ENCODE measurements at places on chromosomes 3 and 15.

DNA sequence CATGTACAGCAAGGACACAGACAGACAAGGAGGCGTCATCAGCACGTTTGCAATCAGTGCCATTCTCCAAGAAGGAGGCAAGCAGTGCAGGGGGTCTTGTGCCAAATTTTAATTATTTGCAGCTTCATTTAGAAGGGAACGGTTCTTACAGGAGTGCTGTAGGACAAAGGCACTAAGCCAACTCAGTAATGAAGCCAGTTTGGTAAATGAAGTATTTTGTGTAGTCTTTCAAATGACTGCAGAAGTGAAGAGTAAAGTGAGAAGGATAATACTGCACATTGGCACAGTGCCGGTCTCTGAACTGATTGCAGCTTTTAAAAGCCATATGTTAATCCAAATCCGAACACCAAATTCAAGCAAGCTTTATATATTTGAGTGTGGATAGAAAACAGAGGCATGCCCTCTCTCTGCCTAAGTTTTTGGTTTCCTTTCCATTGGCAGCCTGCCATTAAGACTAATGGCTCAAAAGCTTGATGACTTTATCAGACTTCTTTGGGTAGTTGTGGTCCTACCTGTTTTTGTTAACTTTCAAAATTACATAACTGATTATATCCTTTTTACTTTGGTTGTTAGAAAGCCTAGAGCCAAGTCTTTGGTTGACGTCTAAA, 101.3 kb downstream of the SENP2 start:
- H3K36me3 ChIP-seq, result peaks cover 70% of the 10 kb centered on the region
- H3K27me3 ChIP-seq, result no peaks in the 10 kb centered on the region
- no peak for DNase-seq
- H3K4me3 ChIP-seq, result no peak overlapping the region
- H3K4me1 ChIP-seq, result peaks cover 20% of the 10 kb centered on the region

- no peak overlapping the region for H3K4me3 ChIP-seq
- H3K27ac ChIP-seq, result no peak overlapping the region
- peaks cover 52% of the 10 kb centered on the region for H3K4me1 ChIP-seq
- H3K36me3 ChIP-seq, result no peaks in the 10 kb centered on the region
- no peak for DNase-seq
- no peaks in the 10 kb centered on the region for H3K27me3 ChIP-seq
Measured at GRCh38 chr3:195207731-195208130, 63.2 kb downstream of the XXYLT1 start.

DNA sequence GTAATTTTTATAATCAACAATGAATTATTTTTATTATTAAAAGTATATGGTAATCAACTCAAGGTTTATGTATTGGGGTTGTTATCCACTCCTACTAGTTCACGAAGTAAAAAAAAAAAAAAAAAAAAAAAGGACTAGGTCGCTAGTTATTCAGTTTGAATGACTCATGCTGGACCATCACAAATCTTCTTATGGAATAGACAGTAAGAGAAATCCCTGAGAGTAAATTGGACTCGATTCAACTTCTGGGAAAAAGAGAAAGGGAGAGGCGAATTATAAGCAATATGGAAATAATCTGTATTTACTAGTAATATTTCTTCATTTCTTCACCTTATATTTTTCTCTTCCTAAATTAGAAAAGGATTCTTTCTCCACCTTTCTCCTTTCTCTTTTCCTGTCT, 2.0 kb downstream of the MYEF2 start:
- no peak for DNase-seq
- H3K4me3 ChIP-seq, result no peak overlapping the region
- H3K4me1 ChIP-seq, result 0 out of 2 replicates have a peak, but pooled peaks cover 4% of the 10 kb centered on the region
- peaks cover 7% of the 10 kb centered on the region for H3K27me3 ChIP-seq

GRCh38 chr3:7368597-7368996, 507.7 kb downstream of the GRM7 start:
- no peak overlapping the region for H3K27ac ChIP-seq
- H3K4me3 ChIP-seq, result no peak overlapping the region
- no peaks in the 10 kb centered on the region for H3K4me1 ChIP-seq
- H3K27me3 ChIP-seq, result no peaks in the 10 kb centered on the region

DNA sequence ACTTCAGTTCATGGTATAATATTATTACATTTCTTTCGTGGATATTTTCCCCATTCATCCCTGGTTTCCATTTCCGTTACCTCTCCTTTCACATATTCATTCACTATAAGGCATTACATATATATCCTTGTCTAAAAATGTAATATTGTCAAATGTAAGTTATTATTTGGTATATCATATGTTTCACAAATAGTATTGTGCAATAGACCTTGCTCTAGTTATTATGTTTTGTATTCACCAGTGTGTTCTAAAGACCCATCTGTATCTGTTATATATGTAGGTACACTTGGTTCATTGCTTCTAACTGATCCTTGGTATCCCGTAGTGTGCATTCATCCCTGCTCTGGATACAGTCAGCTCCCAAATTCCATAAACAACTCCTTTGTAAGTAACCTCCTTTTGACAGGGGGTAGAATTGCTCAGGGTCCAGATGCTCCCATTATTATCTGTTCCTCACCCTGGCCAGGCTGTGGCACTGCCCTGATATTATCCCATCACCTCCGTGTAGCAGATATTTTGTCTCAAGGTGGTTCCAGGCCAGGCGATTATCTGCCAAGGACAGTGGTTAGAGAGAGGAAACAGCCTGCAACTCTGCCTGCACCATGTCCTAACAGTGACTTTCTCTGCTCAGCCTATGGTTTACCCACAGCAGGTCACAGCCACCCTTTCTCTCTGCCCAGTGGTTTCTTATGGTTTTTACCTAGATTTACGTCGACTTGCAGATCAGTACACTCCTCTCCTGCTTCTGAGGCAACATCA, 29.2 kb downstream of the PAQR9 start:
- no peak overlapping the region for H3K27ac ChIP-seq
- no peak for DNase-seq
- no peaks in the 10 kb centered on the region for H3K36me3 ChIP-seq
- H3K27me3 ChIP-seq, result 0 out of 2 replicates have a peak, but pooled peaks cover 3% of the 10 kb centered on the region

GRCh38 chr3:29754346-29754745, 473.5 kb downstream of the RBMS3 start:
- no peak overlapping the region for H3K27ac ChIP-seq
- H3K36me3 ChIP-seq, result no peaks in the 10 kb centered on the region
- no peak for DNase-seq
- peaks cover 29% of the 10 kb centered on the region for H3K4me1 ChIP-seq
- no peaks in the 10 kb centered on the region for H3K27me3 ChIP-seq
- H3K4me3 ChIP-seq, result no peak overlapping the region

GRCh38 chr3:189512039-189512438, 119.2 kb upstream of the TP63 start:
- H3K27me3 ChIP-seq, result no peaks in the 10 kb centered on the region
- H3K4me1 ChIP-seq, result no peaks in the 10 kb centered on the region
- no peaks in the 10 kb centered on the region for H3K36me3 ChIP-seq
- no peak overlapping the region for H3K27ac ChIP-seq

- no peaks in the 10 kb centered on the region for H3K27me3 ChIP-seq
- H3K4me1 ChIP-seq, result no peaks in the 10 kb centered on the region
- H3K36me3 ChIP-seq, result no peaks in the 10 kb centered on the region
Measured at GRCh38 chr3:169389211-169389924, 274.1 kb downstream of the MECOM start.

- H3K27me3 ChIP-seq, result no peaks in the 10 kb centered on the region
- peak overlapping the region; percentile 5 for H3K4me3 ChIP-seq
- peak overlapping the region; percentile 62 for H3K27ac ChIP-seq
- H3K36me3 ChIP-seq, result no peaks in the 10 kb centered on the region
- peaks cover 63% of the 10 kb centered on the region for H3K4me1 ChIP-seq
Measured at GRCh38 chr15:85402195-85402881, 21.9 kb downstream of the AKAP13 start.

- H3K4me1 ChIP-seq, result peaks cover 22% of the 10 kb centered on the region
- H3K4me3 ChIP-seq, result no peak overlapping the region
- H3K36me3 ChIP-seq, result no peaks in the 10 kb centered on the region
Measured at GRCh38 chr3:57133157-57133556, 32.0 kb downstream of the IL17RD start.

DNA sequence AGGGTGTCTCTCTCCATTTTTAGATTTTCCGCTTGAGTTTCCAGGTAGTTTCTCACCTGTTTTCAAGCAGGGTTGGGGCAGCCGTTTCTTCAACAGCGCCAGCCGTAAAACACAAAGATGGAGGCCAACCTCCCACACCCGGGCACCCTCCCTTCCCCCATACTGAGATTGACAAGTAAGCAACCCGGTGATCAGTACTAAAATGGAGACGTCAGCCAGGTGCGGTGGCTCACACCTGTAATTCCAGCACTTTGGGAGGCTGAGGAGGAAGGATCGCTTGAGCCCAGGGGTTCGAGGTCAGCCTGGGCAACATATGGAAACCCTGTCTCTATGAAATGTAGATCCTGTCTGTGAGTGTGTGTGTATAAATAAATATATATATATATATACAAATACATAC, 903 bp upstream of the ZSCAN2 start:
- peaks cover 13% of the 10 kb centered on the region for H3K36me3 ChIP-seq
- H3K4me1 ChIP-seq, result 0 out of 2 replicates have a peak, but pooled peaks cover 3% of the 10 kb centered on the region
- no peak overlapping the region for H3K4me3 ChIP-seq
- no peak for DNase-seq

- no peak for DNase-seq
- H3K4me3 ChIP-seq, result no peak overlapping the region
- H3K27me3 ChIP-seq, result no peaks in the 10 kb centered on the region
- H3K4me1 ChIP-seq, result peaks cover 3% of the 10 kb centered on the region
- no peak overlapping the region for H3K27ac ChIP-seq
Measured at GRCh38 chr3:45954306-45954705, 11.0 kb downstream of the CXCR6 start.

DNA sequence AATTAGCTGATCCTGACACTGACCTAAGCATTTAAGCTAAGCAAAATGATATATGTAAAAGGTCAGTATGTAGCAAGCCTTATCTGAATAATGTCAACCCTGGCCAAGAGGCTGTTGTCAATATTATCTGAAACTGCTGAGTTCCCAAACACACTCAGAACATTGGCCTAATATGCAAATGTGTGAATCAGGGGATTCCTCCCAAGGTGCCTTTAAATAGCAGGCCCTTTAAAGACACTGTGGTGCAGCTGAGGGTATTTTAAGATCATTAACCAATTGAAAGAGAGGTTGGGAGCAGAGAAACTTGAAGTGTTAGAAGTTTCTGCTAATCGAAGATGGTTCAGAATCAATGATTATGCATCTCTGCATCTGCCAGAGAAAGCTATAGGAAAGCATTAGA, 207.0 kb downstream of the NTRK3 start:
- no peak overlapping the region for H3K4me3 ChIP-seq
- no peak overlapping the region for H3K27ac ChIP-seq
- no peaks in the 10 kb centered on the region for H3K27me3 ChIP-seq
- no peaks in the 10 kb centered on the region for H3K36me3 ChIP-seq
- no peak for DNase-seq
- no peaks in the 10 kb centered on the region for H3K4me1 ChIP-seq

DNA sequence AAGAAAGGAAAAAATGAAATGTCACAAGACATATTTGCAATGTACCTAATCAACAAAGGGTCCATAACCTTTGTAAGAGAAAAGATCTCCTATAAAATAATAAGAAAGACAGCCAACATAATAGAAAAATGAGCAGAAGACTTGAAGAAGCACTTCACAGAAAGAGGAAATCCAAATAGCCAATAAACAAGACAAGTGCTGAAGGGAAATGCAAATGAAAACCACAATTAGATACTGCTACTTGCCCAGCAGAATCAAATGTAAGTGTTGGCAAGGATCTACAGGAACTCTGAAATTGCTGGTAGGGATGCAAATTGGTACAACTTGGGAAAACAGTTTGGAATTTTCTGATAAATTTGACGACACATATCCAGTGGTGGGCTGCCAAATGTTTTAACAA, 15.1 kb upstream of the TOPAZ1 start:
- H3K4me1 ChIP-seq, result no peaks in the 10 kb centered on the region
- no peaks in the 10 kb centered on the region for H3K36me3 ChIP-seq
- no peak for DNase-seq
- H3K4me3 ChIP-seq, result no peak overlapping the region

GRCh38 chr3:37402351-37402750, 228.0 kb upstream of the LRRFIP2 start:
- no peaks in the 10 kb centered on the region for H3K27me3 ChIP-seq
- H3K4me3 ChIP-seq, result no peak overlapping the region
- H3K27ac ChIP-seq, result no peak overlapping the region
- H3K36me3 ChIP-seq, result no peaks in the 10 kb centered on the region

- H3K4me3 ChIP-seq, result no peak overlapping the region
- H3K36me3 ChIP-seq, result no peaks in the 10 kb centered on the region
- H3K27ac ChIP-seq, result no peak overlapping the region
- peaks cover 10% of the 10 kb centered on the region for H3K4me1 ChIP-seq
Measured at GRCh38 chr3:190695225-190695624, 167.3 kb downstream of the GMNC start.

GRCh38 chr15:64740311-64741170, 34.8 kb downstream of the RBPMS2 start:
- H3K36me3 ChIP-seq, result no peaks in the 10 kb centered on the region
- no peaks in the 10 kb centered on the region for H3K27me3 ChIP-seq
- H3K4me1 ChIP-seq, result no peaks in the 10 kb centered on the region
- H3K27ac ChIP-seq, result no peak overlapping the region
- DNase-seq, result no peak

DNA sequence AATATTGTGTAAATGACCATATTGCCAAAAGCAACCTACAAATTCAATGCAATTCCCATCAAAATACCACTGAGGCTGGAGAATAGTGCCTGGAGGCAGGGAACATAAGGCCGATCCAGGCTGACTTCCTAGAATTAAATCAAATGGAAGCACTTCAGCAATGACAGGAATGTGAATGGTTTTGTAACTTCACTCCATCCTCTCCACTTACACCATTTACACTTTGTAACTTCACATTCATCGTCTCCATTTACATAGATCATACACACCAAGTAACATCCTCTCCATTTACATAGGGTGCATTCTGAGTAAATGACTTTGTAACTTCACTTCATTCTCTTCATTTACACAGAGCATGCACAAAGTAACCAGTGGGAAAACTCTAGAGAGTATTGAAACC, 11.6 kb downstream of the STRIT1 start:
- H3K27me3 ChIP-seq, result no peaks in the 10 kb centered on the region
- no peak overlapping the region for H3K27ac ChIP-seq

DNA sequence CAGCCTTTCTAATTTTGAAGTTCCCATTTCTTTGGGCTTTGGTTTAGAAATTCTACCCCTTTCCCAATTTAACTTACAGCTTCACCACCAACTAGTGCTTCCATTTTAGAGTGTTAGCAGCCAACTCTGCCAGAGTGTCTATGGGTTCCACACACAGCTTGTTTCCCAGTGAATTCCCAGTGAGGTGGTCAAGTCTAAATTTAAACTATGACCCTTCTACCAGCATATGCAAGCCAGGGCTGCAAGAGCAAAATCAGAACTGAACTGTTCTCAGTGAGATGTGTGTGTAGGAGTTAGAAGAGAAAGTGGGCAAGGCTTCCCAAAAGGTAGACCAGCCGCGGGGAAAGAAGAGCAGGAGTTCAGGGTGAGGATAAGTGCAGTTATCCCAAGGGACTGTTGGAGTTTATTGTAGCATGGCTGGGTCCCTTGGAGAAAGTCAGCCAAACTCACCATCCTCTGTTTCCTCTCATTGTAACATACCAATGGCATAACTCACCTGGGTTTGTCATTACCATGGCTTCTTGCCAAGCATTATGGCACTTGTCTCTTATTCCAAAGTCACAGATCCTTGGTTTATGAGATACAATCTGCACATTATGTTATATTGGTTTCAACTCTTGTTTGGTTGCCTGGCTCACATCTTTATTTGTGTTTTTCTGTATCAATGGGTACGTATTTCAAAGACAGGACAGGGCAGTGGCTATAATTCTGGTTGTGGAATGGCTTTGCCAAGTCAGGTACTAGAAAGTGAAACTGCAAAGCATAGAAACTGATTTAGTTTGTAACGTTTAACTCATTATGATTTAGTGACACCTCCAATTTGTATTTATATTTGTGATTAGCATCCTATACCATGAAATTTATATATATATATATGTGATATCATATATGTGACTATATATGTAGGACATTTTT, 130.2 kb upstream of the UMPS start:
- no peak overlapping the region for H3K27ac ChIP-seq
- H3K27me3 ChIP-seq, result no peaks in the 10 kb centered on the region
- DNase-seq, result peak; percentile 42
- peaks cover 12% of the 10 kb centered on the region for H3K4me1 ChIP-seq
- H3K36me3 ChIP-seq, result no peaks in the 10 kb centered on the region
